AG04449 (cell line): ENCODE measurements at places on chromosomes 16 and 17.
A peak's percentile ranks its signal among the peaks of the same experiment; 100 is the strongest.

GRCh38 chr17:18246880-18247612 lies 11.5 kb downstream of the FLII start:
- DNase-seq: no peak

DNA sequence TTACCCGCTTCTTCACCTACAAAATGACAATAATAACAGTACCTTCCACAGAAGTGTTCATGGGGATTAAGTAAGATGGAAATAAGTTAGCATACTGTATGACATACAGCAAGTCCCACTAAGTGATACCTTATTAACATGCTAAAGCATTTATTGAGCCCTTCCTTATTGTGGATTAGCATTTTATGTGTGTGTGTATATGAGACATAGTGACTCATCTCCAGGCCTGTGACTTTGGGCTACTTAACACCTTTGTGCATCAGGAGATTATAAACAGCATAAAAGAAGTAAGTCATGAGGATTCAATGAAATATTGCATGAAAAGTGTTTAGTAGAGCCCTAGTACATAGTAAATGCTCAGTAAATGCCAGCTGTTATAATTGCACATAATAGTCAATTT lies 52.9 kb downstream of the CA10 start:
- no peak for DNase-seq

DNA sequence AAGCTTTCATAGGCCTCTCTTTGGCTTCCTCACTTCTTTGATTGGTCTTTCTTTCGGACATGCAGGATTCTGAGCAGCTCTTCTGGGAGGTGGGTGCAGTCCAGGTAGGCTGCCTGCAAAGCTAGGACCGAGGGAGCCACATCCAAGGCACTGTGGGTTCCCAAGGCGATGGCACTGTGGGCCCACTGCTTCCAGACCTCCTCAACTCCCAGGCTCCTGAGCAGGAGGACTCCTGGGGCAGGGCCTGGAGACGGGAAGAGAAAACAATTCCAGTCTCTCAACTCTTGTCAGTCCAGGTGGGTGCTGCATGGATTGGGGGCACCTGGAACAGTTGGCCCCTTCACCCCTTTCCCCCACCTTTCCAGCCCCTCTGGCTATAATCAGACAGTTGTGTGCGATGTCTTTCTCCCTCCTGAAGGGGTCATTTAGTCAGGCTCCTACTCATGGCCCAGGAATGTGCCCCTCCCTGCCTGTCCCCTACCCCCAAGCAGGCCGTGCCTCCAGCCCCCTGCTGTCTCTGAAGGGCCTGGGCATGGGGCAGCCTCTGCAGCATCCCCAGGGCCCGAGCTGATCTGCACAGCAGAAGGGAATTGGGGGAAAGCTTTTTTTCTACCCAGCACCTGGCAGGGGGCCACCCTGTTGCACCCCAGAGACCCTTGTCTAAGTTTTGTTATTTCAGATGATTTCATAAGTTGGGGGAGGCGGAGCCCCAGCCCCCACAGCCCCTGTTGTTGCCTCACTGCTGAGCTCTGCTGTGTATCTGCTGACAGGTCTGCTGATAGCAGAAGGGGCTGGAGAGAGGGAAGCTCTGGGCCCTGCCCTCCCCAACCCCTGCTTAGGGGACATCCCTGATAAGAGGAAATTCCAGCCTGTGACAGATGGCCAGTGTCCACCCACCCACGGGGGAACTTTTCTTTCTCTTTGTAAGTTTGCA lies 330.3 kb downstream of the SEC14L1 start:
- DNase-seq: no peak

GRCh38 chr17:29039764-29040598 lies 3.0 kb upstream of the PIPOX start:
- DNase-seq: peak; percentile 77

DNA sequence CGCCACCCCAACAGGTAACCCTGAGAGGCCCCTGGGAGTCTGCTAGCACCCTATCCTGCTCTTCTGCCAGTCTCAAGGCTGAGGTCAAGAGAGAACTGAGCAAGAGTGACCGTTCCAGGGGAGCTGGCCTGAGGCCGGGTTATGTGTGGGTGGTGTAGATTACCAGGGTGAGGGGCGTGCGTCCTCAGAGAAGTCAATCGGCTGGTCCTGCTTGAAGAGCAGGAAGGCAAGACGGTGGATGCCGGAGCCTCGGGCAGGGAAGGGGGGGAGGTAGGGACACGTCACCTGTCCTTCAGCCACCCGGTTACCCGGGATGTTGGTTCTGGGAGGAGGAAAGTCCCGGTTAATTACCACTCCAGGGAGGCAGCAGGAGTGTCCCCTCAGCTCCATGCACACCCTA lies 2.6 kb upstream of the TRIM65 start:
- DNase-seq: no peak

DNA sequence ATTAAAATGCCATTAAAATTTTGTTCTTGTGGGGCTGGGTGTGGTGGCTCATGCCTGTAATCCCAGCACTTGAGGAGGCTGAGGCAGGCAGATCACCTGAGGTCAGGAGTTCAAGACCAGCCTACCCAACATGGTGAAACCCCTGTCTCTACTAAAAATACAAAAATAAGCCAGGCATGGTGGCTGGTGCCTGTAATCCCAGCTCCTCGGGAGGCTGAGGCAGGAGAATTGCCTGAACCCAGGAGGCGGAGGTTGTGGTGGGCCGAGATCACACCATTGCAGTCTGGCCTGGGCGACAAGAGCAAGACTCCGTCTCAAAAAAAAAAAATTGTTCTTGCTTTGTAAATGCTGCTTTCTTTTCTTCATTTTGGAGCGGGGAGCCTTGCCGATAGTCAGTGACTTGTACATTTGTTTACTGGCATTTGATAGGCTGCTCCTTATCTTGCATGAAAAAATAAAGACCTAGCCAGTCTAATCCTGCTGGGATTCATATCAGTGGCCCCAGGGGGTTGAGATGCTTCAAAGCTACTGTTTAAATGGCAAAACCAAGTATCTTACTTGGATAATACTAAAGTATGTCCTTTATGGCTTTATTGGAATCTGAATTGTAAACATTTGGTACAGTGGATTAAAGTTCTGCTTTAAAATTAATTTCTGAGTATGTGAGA lies 3.3 kb upstream of the CLTC start:
- no peak for DNase-seq

- no peak for DNase-seq
Measured at GRCh38 chr17:74437702-74438101, 5.8 kb downstream of the GPRC5C start.

GRCh38 chr16:88810912-88811768 lies 588 bp downstream of the APRT start:
- no peak for DNase-seq

- no peak for DNase-seq
Measured at GRCh38 chr17:68437979-68438822, 19.1 kb downstream of the WIPI1 start.

DNA sequence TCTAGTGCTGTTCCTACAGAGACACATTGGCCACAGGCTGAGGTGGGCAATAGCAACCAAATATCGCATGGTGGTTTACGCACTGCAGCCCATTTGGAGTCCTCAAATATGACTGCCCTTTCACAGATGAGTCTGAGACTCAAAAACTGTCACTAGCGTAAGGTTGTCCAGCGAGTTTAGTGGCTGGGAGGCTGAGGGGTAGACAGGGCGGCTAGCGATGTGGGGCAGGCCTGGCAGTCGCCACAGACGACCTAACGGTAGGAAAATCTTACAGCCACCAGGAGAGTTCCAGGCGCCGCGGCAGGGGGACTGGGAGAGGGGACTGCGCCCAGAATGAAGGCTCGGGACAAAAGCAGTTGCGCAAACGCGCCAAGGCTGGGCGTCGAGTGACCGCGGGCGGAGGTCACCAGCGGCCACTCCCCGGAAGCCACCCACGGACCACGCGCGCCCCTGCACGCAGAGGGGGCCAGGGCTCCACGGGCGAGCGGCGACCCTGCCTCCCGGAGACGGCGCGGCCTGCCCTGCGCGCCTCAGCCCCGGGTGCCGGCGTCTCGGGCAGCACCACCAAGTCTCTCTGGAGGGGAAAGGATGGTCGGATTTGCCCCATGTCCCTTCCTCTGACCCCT lies 699 bp upstream of the MAP1LC3B start:
- no peak for DNase-seq
